ENCODE measurements at places on chromosomes 5 and 9.

DNA sequence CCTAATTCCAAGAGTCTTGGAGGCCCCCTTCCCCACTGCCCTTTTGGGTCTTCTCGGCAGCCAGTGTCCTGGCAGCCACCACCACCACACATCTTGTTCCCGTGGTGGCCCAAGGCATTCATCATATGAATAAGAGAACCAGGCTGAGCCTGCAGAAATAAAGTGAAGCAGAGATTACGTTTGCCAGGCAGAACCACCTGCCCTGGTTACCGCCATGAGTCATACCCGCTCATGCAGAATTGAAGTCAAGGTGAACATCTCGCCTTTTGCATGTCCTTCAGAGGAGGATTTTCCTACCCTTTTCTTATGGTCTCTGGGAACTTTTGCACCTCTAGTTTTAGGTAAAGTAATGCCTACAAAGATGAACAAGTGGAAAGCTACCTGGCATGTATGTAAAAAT, 119.5 kb upstream of the LMX1B start:
- no peak for DNase-seq

GRCh38 chr5:132102944-132103331, 29.3 kb downstream of the CSF2 start:
- no peak for DNase-seq

DNA sequence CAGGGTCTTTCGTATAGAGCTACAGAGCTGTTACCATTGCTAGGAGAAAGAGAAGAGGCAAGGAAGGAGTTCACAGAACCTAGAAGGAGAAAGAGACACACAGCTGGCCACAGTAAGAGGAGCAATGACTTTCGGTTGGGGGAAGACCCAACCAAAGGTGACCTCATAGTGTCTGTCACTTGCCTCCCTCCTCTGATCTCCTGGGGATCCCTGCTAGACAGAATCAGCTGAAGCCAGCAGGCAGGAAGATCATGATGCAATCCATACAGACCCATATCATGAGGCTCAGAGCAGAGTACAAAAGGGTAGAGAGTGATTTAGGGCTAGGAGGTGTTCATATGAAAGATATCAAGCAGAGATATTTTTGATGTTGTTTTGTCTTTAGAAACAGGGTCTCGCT, 26.0 kb upstream of the EPB41L4B start:
- DNase-seq: no peak

GRCh38 chr5:132877466-132877865, 4.0 kb downstream of the LEAP2 start:
- DNase-seq: no peak

DNA sequence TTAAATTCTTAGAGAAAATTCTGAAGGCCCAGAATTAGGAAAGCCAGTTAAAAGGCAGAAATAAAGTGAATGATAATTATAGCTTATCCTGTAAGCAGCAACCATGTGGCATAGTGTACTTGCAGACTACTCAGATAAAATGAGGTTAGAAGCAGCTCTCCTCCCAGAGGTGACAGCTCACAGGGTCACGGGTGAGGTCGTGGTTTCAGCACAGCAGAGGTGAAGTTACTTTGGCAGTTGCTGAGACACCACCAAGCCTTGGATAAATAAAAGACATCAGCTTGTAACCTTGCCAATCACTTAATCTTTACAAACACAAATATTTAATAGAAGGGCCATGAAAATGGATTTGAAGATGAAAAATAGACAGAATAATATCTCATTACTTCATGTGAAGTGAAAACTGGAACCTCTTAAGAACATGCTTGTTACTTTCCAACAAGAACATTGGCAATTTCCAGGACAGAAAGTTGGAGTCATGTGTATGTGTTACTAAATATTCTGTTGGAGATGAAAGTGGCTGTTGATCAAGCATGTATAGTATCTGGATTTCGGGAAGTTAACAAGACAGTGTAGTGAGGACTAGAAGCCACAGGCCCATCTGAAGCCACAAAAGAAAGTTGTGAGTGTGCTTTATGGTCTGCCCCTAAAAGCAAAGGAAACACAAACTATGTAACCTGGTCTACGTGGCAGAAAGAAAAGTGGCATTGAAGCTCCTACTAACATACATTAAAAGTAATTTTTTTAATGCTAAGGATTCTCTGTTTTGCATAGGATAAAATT, 134.4 kb downstream of the ERCC6L2 start:
- peak; percentile 35 for DNase-seq

GRCh38 chr5:112737070-112737462, 619 bp upstream of the APC start:
- DNase-seq: no peak

DNA sequence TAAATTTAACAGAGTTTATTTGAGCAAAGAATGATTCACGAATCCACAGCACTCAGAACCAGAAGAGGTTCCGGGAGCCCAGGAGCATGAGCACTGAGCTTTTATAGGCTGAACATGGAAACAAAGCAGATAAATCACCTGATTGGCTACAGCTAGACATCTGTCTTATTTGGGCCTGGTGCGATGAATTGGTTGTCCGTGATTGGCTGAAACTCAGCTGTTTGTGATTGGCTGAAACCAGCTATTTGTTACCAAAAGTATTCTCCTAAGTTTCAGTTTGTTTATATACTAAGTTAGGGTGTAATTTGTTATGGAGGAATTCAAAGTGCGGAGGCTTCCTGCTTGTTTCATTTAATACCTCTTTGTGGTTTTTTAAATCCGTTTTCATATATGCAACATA, 15.8 kb upstream of the LCP2 start:
- no peak for DNase-seq

GRCh38 chr9:129109537-129109903, 1.1 kb downstream of the CRAT start:
- no peak for DNase-seq

DNA sequence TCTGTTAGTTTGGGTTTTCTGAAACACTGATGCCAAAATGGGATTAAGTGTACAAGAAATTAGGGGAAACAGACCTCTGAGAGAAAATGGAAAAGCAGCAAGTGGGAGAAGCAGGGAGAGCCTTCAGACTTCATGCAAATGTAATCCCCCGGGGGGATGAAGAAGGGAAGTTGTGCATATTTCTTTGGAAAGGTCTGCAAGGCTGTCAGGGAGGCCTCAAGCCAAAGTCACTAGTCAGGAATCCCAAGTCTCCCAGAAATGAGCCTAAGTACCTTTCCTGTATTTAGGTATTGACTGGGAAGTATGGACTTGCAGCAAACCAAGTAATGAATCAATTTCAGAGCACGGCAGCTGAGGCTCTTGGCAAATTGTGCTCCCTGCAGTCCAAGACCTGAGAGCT, 2.2 kb downstream of the FTMT start:
- no peak for DNase-seq

GRCh38 chr9:27368316-27368985, 71.5 kb upstream of the EQTN start:
- no peak for DNase-seq

GRCh38 chr5:15585841-15586591, 86.0 kb downstream of the FBXL7 start:
- DNase-seq: no peak

DNA sequence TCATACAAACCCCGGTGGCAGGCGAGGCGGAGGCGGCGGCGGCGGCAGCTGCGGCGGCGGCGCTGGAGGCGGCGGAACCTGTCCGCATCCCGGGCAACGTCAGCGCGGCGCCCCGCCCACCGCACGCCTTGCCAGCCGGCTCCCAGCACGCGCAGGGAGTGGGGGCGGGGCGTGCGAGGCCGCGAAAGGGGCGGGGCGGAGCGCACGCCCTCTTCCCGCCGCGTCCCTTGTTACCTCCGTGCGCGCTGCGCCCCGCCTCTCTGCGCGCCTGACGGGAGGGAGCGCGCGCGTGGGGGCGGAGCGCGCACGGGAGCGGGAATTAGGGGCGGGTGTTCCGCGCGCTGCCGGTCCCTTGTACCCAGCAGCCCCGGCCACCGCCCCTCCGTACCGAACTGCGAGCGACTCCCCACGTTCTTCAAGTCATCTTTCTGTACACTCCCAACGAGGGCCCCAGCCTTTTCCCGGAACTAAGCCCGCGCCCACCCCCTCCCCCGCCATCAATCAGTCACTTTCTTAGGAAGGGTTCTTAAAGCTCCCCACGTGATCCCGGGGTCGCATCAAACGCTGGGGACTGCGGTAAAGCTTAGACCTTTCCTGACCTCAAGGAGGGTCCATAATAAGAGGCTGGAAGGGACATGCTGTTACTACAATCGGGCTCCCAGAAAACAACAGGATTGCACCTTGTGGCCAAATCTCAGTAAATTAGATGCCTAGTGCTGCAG, at the start of gene AGTPBP1:
AGTPBP1 (minus strand) TSS at position 80 of the 722 bp plus-strand sequence. CDS start 29,421 bp downstream, outside the sequence.
- peak; percentile 97 for DNase-seq

GRCh38 chr5:56900395-56900794, 9.0 kb upstream of the SETD9 start:
- DNase-seq: no peak

- no peak for DNase-seq
Measured at GRCh38 chr9:127106466-127106855, 16.0 kb downstream of the ANGPTL2 start.

GRCh38 chr5:72268753-72269410, 51.2 kb downstream of the MRPS27 start:
- peak; percentile 30 for DNase-seq

- no peak for DNase-seq
Measured at GRCh38 chr9:505741-506059, 291.0 kb downstream of the DOCK8 start.

DNA sequence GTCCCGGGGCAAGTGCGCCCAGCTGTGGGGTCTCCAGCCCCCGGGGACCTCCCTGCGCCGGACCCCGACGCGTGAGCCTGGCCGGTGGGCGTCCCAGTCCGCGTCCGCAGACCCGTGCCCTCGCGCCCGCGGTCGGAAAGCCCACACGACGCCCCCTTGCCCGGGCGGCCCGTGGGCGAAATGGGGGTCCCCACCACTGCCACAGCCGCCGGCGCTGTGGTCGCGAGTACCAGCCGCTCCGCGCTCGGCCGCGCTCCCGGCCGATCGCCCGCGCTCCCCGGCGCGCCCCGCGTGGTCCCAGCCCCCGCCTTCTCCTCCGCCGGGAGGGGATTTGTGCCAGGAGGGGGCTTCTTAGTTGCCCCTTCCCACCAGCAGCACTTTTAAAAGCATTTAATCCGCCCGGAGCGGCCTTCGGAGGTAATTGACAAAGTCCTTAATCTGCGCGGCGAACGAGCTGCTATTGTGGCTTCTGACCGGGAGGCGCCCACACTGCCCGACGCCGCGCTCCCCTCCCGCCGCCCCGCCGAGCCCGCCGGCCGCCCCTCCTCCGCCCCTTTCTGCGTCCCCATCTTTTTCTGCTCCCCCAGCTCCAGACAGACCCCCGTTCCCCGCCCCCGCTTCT, 469 bp upstream of the FIBCD1 start:
- DNase-seq: no peak

GRCh38 chr5:33530183-33531036, 89.6 kb downstream of the TARS1 start:
- DNase-seq: no peak

DNA sequence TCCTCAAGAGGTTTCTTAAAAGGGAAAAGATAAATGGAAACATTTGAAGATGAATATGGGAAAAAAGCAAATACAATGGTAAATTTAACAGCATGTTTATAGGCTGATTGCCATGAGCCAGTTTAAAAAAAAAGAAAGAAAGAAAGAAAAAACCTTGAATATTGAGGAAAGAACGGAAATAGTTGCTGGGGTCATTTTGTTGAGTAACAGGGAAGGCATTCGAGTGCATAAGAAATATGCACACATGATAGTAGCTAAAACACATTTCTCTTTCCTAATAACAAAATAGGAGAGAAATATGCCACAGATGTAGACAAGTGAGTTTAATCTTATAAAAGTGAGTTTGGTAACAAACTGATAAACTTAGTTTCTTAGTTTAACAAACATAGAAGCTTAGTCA, 864.6 kb upstream of the ACO1 start:
- no peak for DNase-seq

GRCh38 chr5:95850391-95850894, 27.9 kb upstream of the GLRX start:
- no peak for DNase-seq

DNA sequence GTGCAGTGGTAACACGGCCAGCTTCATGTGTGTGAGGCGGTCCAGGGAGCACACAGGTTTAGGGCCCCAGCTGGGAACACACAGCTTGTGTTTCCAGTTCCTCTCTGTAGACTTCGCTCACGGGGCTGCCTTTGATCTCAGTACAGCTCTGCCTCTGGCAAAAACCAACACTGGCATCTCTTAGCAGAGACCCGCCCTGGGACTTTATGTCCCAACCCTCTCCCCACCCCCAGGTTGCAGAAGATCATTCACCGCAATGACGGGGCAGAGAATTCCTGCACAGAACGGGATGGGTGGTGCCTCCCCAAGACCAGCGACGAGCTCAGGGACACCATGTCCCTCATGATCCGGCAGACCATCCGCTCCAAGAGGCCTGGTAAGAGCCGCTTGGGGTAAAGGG, 5.2 kb upstream of the CEL start:
- DNase-seq: no peak

DNA sequence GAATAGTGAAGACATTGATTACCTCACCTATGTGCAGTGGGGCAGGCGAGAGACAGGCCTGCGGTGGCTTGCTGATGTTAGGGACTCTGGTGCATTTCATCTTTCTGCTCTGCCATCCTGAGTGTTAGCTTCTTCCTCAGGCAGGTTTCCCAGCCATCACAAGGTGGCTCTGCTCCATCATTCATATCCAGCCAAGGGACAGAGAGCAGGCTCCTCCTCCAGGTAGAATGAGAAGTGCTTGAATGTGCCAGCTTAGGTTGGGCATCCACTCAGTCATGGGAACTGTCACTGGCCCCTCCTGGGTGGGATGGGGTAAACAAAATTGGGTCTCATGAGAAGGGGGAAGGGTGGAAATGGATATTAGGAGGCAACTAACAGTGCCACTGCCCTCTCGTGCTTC, 24.8 kb downstream of the GPR107 start:
- DNase-seq: no peak

- DNase-seq: no peak
Measured at GRCh38 chr5:174687503-174687902, 36.9 kb upstream of the MSX2 start.

DNA sequence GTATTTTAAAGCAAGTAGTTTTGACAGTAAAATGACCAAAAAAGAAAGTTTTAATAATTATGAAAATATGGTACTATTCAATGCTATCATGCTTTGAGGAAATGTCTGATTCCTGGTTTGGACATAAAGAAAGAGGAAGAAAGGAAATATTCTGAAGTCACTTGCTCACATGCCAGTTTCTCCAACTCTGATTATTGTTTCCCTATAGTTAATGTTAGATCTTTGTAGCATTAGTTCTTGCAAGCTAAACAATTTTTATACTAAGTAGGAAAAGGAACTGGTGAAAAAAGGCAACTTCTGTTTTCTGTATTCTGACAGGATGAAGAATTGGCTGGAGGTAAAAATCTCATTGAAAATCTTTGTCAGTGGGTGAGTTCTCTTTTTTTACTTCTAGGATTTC, 119.5 kb downstream of the YTHDC2 start:
- no peak for DNase-seq

- DNase-seq: no peak
Measured at GRCh38 chr5:129977810-129978209, 73.5 kb downstream of the CHSY3 start.

DNA sequence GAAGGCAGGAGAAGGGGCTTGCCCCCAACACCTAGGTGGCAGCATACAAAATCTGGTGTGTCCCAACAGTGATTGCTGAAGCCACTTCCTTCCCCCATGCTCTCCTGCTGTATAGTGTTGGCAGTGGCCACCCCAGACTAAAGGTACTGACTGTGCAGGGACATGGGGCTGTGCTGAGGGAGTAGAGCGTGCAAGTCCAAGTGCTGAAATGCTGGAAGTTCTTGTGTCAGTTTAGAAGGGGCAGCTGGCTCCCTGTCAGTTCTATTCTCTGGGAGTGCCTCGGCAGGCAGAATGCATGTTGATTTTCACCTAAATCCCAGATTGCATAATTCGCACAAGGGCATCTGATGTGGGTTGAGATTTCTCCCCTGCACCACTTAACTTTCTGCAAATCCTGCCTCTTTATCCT, 68.6 kb downstream of the GDNF start:
- DNase-seq: no peak

All from T-helper 1 cell (primary cell).